ENCODE measurements at places on chromosomes 7 and 10.

DNA sequence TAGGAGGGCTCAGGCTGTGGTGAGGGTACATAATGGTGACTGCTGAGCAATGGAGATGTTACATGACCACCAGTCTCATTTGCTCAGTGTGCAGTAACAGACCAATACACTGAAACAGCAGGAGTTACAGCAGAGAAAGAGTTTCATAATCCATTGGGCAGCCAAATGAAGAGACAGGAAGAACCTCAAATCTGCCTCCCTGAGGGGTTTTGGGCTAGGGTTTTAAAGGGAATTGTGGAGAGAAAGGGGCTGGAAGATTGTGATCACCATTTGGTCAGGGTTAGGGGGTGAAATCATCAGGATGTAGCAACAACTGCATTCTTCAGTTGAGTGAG, 838.3 kb downstream of the GRID1 start:
- no peak for DNase-seq

- DNase-seq: no peak
Observed at GRCh38 chr10:15158972-15159371, 9.5 kb downstream of the NMT2 start.

GRCh38 chr10:78746155-78746763, 322.5 kb upstream of the ZMIZ1 start:
- DNase-seq: no peak

DNA sequence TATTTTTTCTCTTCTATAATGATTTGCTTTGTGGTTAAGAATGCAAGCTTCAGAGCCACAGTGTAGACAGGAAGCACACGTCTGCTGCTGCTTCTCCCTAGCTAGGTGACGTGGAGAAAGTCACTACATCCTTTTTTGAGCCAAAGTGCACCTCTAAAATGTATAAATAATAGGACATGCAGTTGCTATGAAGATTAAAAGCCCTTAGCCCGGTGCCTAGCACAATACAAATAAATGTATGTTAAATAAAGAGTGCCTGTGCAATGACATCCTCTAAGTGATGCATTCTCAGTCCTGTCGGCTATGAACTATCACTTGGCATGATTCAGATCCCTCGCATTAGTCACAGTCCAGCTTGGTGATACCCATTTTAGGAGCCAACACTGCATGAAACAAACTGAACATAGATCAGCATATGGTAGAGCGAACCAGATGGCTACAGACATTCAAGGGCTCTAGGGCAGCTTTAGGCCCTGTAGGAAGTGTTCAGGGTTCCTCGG, 4.8 kb upstream of the TRDMT1 start:
- peak; percentile 33 for DNase-seq

DNA sequence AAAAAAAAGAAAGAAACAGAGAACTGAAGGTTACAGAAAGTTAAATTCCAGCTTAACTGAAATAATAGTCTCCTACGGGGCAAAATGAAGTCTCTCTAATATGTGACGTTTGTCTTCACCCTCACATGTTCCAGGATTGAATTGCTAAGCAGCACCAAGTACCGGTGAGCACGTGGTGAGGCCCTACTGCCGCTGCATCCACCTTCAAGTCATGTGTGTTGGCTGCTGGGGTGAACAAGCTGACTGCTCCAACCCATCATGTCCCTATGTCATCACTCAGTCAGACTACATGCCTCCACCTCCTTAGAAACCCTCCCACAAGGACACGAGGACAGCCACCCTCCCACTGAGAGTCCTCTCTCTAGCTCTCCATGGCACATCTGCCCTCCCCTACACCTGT, 35.4 kb upstream of the NPFFR1 start:
- DNase-seq: no peak

DNA sequence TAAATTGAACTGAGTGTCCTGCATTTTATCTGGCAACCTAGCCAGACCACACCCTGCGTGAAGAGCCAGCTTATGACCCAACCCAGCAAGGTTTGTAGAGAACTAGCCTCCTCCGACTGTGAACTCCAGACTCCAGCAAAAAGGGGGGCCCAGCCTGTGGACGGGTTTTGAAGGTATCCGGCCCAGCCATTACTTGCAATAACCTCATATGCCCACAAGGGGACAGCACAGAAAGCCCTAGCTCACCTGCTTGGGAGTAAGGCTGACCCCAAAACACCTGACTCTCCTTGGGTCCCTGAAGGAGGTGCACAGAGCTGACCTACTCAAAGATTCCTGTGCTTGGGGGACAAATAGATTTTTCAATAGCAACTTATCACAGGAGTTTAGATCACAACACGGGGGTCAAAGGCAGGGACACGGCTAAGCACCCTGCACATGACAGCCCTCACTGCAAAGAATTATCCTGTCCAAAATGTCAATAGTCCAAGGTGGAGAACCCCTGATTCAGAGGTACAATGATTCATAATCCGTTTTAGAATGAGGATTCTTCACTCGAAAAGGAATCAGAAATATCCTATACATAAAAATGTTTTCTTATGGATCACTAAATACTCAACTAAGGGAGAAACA, 4.6 kb downstream of the TRPV6 start:
- DNase-seq: peak; percentile 38

GRCh38 chr7:43138710-43139109, 26.3 kb downstream of the HECW1 start:
- DNase-seq: no peak

- no peak for DNase-seq
Observed at GRCh38 chr7:727806-728460, 852 bp upstream of the PRKAR1B start.

DNA sequence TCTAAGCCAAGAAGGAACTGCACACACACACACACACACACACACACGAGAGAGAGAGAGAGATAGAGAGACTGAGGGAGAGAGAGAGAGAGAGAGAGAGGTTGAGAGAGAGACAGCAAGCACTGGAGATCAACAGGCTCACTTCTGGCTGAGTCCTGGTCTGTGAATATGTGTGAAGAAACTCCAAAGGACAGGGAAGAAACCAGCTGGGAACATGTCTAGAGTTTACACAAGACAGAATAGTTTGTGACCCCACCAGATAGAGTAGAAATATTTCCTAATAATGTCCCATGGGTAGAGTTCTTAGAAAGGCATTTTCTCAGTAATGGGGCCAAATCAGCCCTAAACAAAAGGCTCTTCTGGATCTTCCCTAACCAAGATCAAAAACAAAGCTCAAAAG, 155.5 kb upstream of the IGFBP3 start:
- DNase-seq: no peak

DNA sequence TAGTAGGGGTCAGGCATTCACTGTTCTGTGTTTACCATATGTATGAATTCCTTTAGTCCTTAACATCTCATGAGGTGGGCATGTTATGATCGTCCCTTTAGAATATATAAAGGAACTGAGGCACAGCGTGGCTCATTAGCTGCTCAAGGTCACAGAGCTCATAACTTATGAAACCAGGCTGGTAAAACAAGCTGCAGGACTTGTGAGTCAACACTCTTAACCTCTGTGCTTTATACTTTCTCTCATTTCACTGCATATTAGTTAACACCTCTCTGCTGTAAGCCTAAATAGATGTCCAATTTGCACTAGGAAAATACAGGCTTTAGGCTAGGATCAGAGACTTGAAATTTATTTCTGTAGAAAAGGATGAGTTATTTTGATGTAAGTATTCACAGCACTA, 180.3 kb upstream of the HDAC9 start:
- DNase-seq: no peak

GRCh38 chr7:84372155-84372621, 177.6 kb upstream of the SEMA3A start:
- DNase-seq: no peak

- no peak for DNase-seq
Observed at GRCh38 chr10:70742537-70743429, 42.4 kb downstream of the TBATA start.

GRCh38 chr7:30430276-30430675, 48.3 kb downstream of the NOD1 start:
- no peak for DNase-seq

DNA sequence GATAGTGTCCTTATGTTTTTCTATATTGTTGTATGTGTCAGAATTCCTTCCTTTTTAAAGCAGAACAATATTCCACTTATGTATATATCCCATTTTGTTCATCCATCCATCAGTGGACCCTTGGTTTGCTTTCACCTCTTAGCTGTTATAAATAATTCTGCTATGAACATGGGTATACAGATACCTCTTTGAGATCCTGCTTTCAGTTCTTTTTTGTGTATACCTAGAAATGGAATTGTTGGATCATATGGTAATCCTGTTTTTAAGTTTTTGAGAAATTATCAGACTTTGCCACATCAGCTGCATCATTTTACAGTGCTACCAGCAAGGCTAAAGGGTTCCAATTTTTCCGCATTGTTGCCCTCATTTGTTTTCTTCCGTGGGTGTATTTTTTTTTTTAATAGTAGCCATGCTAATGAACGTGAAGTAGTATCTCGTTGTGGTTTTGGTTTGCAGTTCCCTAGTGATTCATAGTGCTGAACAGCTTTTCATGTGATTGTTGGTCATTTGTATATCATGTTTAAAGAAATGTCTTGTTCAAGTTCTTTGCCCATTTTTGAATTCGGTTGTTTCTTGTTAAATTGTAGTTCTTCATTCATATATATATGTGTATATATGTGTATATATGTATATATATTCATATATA, 87.8 kb downstream of the LCOR start:
- DNase-seq: no peak

DNA sequence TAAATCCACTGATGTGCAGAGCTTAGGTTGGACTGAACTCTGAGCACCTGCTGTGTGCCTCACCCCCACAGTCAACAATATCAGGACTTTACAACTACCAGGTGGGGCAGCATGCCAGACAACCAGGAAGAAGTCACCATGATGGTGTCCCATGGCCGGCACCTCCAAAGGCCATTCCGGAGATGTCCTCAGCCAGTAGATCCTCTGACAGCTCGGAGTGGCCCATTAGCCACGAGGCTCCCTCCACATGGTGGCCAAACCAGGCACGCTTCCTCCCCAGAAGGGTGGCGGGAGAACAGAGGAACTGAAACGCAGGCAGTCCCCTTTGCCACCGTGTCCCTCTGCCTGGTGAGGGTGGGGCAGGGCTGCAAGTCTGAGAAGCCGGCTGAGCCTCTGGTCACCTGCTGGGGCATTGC, 390.0 kb downstream of the TNS3 start:
- DNase-seq: no peak

- peak; percentile 10 for DNase-seq
Observed at GRCh38 chr10:91856637-91857036, 52.6 kb downstream of the FGFBP3 start.

DNA sequence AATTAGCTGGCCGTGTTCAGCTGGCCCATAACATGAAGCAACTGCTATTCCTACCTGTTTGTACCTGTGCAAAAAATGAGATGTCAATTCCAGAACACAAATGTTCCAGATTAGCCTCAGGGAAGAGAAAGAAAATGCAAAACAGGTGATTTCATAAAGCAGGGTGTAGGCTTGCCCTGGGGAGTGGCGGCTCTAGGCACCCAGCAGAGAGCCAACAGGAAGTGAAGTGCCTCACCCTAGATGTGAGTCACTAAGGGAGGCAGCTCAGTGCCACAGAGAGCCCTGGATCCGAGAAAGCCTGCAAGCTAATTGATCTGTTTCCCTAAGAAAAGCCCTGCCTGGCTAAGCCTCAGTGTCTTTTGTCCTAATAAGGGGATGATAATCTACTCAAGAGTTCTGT, 240.0 kb downstream of the ARHGAP21 start:
- DNase-seq: no peak
